ENCODE measurements at places on chromosomes 4 and X.

DNA sequence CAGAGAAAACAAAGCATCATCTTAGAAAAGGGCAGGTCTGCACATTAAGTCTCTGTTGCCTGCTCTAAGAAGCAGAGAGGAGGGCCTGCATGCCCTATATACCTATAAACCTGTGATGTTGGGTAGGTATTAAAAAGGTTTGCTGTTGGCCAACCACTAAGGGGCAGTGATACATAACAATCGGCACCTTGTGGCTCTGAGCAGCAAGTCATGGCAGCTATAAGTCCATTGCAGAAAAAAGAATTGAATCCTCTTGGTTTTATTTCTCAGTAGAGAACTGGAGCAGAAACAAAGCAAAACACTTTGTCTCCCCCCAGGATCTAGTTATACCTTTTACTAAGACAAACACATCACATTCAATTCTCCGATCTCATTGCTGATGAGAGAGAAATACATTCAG is 1364.4 kb downstream of the STIM2 start:
- no peak for DNase-seq

GRCh38 chr4:952881-953573 is 20.3 kb downstream of the DGKQ start:
- DNase-seq = no peak

GRCh38 chr4:138217567-138217966 is 24.6 kb downstream of the SLC7A11 start:
- DNase-seq = peak; percentile 83

DNA sequence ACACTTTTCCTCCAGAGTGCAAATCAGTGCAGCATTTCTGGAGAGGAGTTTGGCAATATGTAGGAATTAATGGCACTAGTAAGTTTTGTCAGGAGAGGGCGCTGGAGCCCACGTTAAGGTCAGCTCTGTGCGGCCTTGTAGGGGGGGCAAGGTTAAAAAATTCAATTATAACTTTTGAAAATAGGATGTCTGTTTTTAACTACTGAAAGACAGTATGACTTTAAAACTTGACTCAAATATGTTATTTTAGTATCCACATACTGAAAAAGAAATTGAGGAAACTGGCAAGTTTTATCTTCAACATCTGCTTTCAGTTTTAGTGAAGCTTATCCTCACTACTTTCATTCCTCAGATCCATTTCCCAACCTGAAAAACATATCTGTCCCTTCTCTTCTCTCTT is 30.9 kb upstream of the HSD17B13 start:
- no peak for DNase-seq

DNA sequence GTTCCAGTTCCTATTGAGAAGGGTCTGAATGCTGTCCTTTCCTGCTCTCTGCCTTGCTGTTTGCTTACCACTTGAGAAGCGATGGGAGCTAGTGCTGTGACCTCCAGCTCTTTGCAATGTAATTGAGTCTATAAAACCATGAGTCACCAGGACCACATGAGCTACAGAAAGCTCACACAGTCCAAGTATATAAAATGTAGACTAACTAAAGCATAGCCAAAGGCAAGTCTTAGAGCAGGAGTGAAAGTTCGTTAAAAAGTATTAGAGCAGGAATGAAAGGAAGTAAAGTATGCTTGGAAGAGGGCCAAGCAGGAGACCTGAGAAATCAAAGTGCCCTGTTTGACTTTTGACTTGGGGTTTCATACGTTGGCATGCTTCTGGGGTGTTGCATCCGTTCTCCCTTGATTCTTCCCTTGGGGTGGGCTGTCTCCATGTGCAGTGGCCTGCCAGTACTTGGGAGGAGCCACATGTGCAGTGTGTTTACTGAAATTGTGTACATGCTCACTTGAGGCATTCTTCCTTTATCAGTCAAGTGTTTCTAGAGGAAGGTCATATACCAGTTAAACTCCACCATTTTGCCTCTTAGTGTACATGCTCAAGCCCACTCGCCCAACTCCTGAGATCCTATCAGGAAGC is 71.3 kb upstream of the KIT start:
- no peak for DNase-seq

DNA sequence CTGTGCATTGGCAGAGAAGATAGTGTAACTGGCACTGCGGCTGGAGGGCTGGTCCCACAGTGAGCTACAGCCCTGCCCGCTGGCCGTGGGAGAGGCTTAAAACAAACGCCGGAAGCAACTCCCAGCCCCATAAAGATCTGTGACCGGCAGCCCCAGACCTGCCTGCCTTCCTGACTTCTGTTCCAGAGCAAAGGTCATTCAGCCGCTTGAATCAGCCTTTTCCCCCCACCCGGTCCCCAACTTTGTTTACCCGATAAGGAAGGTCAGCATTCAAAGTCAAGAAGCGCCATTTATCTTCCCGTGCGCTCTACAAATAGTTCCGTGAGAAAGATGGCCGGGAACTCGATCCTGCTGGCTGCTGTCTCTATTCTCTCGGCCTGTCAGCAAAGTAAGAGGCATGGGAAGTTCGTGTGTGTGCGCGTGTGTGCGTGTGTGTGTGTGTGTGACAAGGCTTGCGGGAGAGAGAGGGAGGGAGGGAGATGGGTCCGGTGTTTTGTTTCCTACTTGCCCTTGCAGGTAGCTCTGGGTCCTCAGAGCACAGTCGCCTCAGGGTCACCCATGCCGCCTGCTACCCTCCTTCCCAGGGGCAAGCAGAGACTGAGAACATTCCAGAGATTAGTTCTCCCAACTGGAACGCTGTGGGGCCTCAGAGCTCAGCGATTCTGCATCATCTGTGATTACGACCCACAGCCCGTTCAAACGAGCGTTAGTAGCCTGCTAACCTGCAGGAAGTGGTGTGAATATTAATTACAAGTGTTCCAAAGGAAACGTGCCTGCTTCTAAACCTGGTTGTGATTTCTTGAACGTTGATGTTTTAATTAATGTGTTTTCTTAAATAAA is at the start of gene MGST2:
MGST2 (plus strand) TSS at position 130 of the 840 bp plus-strand sequence; CDS start at position 331, 201 bp downstream.
- no peak for DNase-seq

DNA sequence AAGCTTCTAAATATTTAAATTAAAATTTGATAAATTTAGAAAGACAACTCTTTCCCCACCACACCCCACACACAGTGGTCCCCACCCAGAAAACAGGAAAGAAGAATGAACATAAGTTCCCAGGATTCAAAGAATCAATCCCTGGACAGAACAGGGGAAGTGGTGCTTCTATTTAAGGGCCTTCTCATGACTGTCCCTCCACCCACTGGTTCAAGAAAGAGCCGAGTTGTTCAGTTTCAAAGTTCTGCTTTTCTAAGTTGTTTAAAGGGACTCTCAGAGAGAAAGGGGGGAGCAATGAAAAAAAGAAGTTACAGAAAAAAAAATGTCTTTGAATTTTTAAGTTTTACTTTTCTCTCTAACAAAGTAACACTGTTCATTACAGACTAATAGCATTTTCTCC is 195.8 kb downstream of the PDGFC start:
- no peak for DNase-seq

DNA sequence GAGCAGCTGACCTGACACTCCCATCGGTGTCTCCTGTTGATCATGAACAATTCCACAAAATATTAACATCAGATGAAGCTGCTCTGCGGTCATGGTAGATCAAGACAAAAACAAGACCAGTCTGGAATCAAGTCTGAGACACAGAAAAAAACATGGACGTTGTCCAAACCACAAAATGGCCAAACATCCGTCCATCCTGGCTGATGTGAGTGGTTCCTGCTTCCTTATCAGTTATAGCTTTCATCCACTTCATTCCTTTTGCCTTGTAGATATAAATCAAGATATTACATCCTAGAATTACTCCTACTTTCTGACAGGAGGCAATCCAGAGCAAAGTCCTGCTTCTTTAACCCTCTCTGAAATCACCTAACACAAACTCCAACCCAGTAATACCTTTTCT is 28.8 kb upstream of the PCSK1N start:
- no peak for DNase-seq

- no peak for DNase-seq
Observed at GRCh38 chrX:76802708-76803107, 375.2 kb downstream of the MAGEE1 start.

- no peak for DNase-seq
Observed at GRCh38 chr4:20044502-20044911, 207.2 kb upstream of the SLIT2 start.

DNA sequence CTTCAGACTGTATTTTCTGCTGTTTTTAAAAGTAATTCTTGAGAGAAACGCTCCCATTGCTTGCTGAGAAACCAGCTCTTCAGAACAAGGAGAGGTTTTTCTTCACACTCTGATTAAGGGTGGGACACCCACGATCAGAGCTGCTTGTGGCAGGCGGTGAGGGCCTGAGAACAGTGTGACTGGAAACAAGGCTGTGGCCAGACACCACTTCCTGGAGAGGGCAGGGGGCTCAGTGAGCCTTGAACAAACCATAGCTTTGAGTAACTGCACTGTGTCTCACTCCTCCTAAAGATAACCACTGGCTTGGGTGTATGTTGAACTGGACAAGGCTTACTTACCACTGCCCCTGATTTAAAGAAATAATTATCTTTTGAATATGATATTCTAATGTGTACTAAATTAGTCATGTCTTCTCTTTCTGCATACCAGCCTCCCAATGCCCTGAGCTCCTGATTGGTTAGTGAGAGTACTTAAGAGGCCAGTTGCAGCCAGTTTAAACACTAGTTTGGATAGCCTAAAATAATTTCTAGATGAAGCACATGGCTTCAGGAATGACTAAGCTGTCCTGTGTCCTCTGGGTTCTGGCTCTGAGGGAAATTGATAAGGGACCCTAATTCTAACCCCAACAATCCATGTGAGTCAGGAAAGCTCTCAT is 3.7 kb upstream of the GPR82 start:
- no peak for DNase-seq

DNA sequence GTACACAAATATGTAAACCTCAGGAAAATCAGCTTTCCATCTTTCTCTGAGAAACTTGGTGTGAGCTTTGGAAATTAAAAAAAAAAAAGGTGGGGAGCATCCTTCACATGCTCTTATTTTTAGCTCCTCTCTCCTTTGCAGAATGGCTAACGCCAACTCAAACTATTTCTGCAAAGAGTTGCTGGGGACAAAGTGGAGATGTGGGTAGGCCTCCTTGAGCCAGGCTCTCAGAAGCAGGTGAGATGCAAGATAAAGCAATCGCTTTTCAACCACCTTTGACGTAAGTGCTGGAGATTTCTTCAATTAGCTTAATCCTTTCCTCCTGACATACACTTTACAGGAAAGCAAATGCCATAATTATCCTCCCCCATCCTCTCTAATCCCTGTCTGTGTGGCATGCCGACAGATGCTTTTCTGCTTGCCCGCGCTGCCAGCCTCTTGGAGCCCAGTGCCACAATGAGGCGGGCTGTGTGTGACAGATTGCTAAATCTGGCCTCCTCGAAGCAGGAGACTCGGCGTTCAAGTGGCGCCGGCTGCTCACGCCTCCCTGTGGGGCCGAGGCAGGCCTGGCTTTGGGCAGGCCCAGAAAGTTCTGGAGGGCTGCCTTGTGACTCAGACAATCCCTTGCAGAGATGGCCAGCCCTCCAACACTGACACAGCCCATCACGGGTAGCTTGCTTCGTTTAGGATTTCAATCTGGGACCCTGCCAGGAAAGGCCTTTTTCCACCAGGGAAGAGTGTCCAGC is 64.9 kb upstream of the SOD3 start:
- peak; percentile 34 for DNase-seq

DNA sequence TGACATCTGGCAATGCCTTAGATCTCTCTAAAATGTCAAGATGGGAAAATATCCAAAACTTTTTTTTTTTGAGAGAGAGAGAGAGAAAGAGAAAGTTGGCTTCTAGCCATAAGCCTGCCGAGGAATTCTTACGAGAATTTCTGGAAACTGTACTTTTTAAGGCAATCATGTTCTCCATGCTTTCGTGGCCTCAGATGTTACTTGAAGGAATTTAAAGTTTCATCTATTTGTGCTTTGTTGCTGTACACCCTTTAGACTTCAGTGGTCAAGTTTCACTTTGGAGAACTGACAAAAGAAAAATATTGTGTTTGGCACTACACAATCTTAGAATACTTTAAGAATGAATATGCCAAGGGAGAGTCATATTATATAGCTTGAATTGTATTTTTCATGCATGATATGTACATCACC is 53.9 kb downstream of the FAT4 start:
- DNase-seq = no peak

DNA sequence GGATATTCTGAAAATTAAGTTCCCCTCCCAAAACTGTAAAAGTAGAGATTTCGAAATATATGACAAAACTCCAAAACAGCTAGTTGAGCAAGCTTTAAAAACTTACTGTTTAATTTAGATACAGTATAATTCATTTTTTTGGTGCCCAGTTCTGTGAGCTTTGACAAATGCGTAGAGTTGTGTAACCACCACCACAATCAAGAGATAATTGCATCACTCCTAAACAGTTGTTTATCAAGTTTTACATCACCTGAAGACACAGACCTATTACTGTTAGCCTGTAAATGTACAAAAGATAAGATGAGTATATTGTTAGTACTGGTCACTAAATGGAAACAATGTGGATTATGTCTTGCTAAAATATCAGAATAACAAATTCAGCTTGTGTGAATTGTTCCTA is 62.3 kb downstream of the ALG13 start:
- no peak for DNase-seq

DNA sequence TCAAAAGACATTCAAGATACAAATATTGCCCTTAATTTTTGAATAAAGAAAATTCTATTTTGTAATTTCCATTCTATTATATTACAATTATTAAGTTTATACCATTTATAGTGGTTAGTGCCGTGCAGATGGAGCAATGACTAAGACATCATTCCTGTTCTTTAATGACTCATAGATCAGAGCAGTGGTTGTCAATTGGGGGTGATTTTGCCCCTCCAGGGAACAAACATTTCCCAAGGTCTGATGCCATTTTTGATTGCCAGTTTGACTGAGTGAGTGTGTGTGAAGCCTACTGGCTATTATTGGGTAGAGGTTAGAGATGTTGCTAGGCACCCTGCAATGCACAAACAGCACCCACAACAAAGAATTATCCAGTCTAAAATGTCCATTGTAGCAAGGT is 97.9 kb upstream of the DDIT4L start:
- peak; percentile 1 for DNase-seq

GRCh38 chrX:65720381-65720964 is 53.0 kb downstream of the MSN start:
- DNase-seq = no peak

GRCh38 chr4:513327-513726 is 14.3 kb downstream of the PIGG start:
- DNase-seq = no peak

- no peak for DNase-seq
Observed at GRCh38 chrX:29870608-29871007, 344.8 kb upstream of the MAGEB2 start.

DNA sequence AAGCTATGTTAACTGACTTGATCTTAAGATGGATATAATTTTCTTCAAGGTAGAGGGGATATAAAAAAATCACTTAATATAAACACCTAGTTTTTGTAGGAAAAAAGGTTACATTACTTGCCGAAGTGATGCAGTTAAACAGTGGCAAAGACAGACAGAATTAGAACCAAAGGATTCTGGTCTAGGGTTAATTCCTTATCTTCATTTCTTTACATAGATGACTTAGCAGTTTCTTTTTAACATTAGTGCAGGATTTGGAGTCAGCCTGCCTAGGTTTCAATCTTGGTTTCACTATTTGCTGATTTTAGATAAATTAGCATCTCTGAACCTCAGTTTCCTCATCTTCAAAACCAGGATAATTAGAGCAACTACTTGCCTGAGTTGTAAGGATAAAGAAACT is 14.3 kb downstream of the ZAR1 start:
- no peak for DNase-seq
